ENCODE measurements at places on chromosomes 12 and 14.

DNA sequence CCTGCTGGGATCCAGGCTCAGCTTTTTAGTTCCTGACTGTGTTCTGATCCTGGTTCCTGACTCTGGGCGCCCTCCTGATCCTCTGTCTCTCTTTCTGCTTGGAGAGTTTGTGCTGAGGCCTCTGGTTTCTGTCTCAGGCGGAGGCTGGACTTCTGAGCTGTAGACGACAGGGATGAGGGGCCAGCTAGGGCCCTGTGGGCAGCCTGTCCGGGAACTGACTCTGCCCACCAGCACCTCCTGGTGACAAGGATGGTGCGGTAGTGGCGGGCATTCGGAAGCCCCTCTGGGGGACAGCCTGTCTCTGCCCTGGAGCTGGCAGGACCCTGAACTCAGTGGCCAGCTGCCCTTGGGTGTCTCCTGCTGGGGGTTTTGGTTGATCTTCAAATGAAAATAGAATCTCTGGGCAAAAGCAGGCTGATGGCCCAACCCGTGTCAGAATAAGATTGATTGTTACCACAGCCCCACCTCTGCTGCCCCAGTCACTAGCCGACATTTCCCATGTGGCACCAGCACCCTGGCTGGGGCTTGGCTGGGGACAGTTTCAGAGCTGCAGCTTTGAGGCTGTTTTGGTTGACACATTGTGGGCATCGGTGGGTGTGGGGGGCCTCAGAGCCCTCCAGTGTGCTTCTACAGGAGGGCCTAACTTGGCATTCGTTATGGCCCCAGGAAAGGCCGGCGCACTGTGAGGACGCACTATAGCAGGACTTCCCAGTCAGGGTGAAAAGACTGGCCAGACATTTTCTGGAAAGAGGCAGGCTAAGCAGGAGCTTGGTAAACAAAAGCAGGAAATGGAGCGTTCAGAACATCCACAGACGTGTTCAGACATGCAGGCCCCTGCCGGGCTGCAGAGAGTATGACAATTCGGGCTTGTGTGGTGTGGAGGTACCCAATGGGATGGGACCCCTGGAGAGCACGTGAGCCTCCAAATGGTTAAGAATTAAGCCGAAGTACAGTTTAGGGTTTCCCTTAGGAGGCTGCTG is 16.2 kb downstream of the KRT80 start:
- DNase-seq: no peak

DNA sequence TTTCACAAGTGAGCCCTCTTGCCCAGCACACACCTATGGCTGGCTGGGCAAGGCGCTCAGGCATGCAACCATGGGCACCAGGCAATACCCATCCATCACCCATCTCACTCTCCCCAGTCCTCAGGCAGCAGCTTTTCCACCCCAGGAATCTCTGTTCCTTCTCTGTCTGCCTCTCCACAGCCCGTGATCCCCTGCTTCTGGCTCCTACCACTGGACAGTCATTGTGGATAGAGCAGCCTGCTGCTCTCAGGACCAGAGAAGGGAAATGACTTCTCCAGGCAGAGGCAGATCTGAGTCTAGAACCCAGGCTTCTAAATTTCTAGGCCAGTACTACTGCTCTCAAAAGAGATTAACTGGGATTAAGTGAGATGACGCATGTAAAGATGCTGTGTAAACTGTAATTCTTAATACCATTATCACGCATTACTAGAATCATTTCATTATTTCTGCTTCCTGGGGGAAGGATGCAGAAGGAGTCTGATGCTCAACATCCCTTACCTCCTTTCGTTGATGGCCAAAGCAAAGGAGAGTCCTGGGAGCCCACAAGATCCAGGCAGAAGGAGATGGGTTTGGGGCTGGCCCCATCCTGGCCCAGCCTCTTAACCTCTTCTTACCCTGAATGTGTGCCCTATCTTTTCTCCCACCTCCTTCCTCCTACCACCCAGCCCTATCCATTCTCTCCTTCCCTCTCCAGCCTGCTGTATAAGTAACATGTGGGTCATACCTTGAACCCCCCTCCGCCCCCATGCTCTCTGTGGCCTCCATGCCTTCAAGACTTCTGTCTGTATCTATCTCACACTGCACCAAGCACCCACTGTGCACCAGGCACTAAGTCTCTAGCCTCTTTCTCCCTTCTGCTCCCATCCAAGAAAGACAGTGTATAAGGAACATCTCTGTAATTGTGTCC is 4.8 kb upstream of the AQP5 start:
- peak; percentile 20 for DNase-seq

GRCh38 chr14:103718572-103718971 is 3.0 kb downstream of the ZFYVE21 start:
- no peak for DNase-seq

DNA sequence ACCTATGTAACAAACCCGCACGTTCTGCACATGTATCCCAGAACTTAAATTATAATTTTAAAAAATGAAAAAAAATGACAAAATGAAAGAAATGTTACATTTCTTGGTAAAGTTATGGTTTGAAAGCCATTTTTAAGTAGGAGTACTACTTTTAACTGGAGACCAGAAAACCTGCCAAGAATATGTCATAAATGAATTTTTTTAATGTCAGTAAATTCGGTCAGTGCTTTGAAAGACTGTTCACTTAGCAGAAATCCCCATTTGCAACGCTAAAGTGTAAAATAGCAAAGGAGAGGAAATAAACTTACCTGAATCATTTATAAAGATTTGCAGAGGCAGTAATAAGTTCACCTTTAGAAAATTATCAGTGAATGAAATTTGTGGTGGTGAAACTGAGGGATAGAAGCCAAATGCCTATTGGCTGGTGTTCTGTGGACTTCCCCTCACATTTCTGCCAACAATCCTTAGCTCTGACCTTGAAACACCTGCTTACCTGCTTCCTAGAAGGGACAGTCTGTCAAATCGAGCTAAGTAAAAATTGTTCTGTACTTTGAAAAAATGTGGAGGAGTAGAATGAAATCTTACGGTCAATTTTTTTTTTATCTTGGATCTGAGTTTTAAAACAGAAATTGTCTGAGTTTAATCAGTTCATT is 714.2 kb downstream of the SLC6A15 start:
- no peak for DNase-seq

GRCh38 chr12:32163596-32163995 is 56.9 kb downstream of the BICD1 start:
- no peak for DNase-seq

DNA sequence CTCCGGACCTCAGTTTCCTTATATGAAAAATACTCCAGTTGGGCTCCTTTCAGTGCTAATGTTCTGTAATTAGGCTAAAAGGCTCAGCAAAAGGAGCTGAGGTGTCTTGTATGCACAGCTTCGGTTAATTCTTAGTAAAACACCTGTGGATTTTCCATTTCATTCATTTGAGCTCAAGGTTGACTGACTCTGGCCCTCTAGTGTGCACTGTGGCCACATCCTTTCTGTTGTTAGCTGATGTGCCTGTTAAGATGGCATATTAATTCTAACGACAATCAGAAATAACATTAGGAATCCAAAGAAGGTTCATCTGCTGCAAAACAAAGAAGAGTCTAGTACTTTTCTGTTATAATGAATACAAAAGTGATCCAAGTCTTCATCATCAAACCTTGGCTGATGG is 45.6 kb downstream of the UNC79 start:
- DNase-seq: no peak

- no peak for DNase-seq
Measured at GRCh38 chr14:94203473-94204210, 29.5 kb downstream of the PPP4R4 start.
